ENCODE measurements at places on chromosomes 11 and 22.

GRCh38 chr11:89220684-89221339, 43.1 kb downstream of the TYR start:
- DNase-seq = no peak

DNA sequence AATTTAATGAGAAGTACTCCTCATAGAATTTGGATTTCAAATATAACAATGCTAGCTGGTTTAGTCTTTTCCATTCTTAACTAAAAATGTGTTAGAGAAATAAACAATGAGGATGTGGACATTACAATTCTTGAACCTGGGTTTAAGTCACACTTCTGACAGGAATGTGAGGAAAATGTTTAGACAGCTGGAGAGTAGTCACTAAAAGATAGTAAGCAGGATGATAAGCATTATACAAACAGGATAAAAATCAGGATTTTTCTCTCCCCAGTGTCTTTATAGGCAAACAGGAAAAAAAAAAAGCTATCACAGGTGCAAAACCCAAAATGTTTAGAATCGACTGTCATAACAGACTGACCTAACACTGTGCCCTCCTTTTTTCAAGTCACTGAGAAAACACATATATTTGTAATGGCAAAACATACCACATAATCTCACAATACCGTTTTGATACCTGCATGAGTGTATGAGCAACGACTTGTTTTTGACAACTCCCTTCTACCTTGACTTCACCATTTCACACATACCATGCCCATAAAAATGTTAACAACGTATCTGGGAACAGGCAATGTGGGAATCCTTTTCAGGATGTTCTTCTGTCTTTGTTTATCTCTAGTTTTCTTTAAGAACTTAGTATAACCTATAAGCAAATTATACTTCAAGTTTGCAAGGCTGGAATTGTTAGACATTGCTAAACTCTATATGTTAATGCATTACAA, 242.0 kb downstream of the SBF2 start:
- DNase-seq = no peak

GRCh38 chr11:113148076-113148475, 166.3 kb upstream of the TTC12 start:
- DNase-seq = no peak

GRCh38 chr11:4763096-4763495, 6.6 kb downstream of the OR51F1 start:
- DNase-seq = no peak

DNA sequence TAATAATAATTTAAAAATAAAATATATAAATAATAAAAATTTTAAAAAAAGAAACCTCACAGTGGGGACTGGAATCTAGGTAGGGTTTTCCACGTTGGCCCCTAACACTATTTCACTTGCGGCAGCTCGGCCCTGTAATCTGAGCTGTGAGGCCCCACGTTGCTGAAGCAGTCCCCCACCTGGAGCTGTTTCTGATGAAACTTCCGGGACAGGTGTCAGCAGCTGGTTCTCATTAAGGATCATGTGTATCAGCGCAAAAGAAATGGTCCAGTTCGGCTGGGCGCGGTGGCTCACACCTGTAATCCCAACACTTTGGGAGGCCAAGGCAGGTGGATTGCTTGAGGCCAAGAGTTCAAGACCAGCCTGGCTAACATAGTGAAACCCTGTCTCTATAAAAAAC, 17.3 kb downstream of the RHOD start:
- DNase-seq = no peak

DNA sequence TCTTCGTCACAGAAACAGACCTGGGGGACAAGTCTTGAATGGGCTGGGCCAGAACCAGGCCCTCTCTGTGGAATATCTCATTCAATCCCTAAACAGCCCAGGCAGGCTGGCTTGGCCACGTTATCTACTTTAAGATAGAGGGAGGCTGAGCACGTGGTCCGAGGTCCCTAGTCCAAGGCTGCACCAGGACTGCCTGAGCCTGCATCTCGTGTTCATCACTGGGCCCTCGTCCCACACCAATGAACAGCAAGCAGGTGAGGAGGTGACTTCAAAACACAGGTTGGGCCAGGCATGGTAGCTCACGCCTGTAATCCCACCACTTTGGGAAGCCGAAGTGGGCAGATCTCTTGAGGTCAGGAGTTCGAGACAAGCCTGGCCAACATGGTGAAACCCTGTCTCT, 20.3 kb upstream of the FGF3 start:
- peak; percentile 16 for DNase-seq

- no peak for DNase-seq
Measured at GRCh38 chr11:2527621-2528291, 82.9 kb downstream of the KCNQ1 start.

GRCh38 chr11:6345366-6345765, 25.1 kb upstream of the CAVIN3 start:
- DNase-seq = no peak

- no peak for DNase-seq
Measured at GRCh38 chr22:44049486-44050231, 25.6 kb downstream of the PARVB start.

DNA sequence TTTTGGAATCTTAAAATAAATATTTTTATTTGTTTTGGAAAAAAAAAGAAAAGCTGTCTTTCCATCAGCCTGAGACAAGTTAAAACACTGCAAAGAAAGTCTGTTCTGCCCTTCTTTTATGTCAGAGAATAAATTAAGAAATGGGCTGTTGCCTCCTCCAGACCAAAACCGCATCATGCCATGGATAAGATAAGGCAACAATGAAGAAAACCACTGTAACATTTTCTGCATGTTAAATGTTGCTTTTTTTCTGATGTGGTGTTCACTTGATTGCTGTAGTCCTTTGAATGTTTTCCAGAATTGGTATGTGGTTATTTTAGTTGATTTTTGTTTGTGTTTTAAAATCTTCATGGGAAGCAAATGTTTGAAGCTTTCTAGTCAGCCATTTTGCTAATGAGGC, 319.2 kb upstream of the CNTN5 start:
- DNase-seq = no peak

- no peak for DNase-seq
Measured at GRCh38 chr22:43267332-43267980, 75.7 kb downstream of the SCUBE1 start.

DNA sequence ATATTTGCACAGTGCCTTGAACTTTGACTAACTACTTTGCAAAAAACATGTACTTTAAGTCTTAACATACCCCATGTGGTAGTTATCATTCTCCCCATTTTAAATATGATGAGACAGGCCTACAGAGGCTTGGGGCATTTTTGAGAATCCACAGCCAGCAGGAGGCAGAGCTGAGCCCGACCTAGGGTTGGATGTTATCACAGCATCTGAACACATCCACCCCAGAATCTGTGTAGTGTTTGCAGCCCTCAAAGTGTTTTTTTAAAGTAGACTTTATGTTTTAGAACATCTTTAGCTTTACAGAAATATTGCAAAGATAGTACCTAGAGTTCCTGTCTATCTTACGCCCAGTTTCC, 17.6 kb downstream of the OTOG start:
- DNase-seq = no peak

DNA sequence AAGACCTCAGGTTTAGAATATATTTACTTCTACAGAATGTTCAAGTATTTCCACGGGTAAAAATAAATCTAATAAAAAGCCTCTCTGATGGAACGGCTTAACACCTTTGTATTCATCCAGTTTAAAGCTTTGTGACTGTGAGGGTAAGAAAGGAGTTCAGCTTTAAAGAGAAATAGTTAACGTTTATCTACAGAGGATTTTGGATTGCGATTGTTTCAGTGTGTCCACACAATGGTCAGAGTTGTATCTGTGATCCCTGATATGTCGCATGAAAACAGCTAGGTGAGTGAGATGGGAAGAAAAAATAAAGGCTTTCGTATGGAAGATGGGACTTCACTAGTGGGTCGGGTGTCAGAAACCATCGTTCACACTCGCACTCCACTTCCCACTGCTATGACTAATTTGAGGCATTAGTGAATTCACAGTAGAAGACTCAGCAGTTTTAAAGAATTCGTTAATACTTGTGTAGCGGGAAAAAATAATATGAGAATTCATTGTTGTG, 1.6 kb downstream of the APLP2 start:
- no peak for DNase-seq

DNA sequence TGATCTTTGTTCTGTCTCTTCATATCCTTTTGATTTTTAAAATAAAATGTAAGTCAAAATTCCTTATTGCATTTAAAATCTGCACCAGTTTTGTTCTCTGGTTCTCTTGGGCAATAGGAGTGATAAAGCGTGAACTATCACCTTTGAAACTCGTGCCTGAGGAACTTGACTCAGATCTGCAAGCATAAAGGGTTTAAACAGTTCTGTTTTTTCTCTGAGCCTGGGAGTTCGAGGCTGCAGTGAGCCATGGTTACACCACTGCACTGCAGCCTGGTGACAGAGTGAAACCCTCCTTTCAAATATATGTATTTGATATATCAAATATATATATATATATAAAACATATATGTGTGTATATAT, 38.9 kb upstream of the CLMP start:
- DNase-seq = no peak

DNA sequence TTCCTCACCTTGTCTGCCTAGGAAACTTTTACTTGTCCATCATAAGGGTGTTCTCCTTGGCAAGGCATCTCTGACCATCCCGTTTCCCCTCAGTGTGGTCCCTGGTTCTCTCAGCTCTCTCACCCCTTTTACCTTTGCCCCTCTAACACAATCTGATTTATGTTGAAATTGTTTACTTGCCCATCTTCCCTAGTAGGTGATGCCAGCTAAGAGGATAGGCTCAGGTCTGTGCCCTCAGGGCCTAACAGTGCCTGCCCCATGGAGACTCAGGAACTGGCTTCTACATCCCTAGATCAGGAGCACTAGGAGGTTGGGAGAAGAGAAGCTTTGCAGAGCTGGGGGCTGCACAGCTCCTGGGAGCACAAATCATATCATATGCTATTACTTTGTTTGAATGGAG, 21.1 kb upstream of the ALG8 start:
- peak; percentile 71 for DNase-seq

- DNase-seq = no peak
Measured at GRCh38 chr11:125494031-125494360, 2.1 kb downstream of the FEZ1 start.

GRCh38 chr11:17498475-17498874, 21.8 kb upstream of the ABCC8 start:
- no peak for DNase-seq

- DNase-seq = no peak
Measured at GRCh38 chr22:36759481-36760159, 16.3 kb downstream of the IFT27 start.

DNA sequence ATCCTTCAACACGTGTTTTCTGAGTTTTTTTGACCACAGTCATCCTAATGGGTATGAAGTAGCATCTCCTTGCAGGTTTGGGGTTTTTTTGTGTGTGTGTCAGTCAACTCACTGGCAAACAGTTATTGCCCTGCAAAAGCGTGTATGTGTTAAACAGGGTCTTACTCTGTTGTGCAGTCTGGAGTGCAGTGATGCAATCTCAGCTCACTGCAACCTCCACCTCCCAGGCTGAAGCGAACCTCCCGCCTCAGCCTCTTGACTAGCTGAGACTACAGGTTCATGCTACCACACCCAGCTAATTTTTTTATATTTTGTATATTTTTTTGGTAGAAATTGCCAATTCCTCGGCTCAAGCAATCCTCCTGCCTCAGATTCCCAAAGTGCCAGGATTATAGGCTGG, 15.4 kb downstream of the CELSR1 start:
- DNase-seq = no peak

DNA sequence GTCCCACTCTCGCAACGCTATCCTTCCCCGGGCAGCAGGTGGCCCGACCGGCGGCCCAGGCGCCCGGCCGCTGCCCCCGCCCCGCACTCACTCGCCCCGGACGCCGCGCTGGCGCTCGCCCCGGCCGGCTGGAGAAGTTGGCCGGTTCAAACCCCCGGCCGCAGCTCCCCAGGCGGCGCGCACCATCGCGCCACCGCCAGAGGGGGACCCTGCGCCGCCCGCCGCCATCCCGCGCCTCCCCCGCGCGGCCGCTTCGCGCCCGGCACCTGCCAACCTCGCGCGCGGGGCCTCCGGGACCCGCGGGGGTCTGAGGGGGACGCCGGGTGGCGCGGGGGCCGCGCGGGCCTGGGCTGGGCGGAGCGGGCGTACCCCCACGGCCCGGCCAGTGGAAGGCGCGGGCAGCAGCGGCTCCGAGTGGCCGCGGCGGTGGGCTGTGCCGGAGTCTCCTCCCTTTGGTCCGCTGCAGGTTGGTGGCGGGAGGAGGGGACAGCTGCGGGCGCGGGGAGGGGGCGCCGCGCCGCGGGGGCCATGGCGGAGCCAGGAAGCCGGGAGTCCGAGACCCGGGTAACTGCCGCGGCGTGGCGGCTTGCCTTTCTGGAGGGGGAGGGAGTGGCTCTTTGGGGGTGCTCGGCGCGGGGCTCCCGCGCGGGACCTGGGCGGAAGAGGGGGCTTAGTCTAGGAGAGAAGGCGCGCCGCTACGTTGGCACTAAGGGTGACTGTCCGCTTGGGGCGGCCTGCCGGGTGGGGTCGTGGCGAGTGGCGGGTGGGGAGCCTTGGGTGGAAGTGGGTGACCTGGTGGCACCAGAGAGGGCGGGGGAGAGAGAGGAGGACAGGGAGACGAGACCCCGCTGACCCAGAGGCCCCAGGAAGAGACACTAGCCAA, at the start of the genes MPST and TST:
MPST (plus strand) TSS at position 434 of the 883 bp plus-strand sequence; CDS start at position 529, 95 bp downstream.
TST (minus strand) TSS at position 139 of the 883 bp plus-strand sequence. CDS start 715 bp downstream, outside the sequence.
- peak; percentile 85 for DNase-seq

DNA sequence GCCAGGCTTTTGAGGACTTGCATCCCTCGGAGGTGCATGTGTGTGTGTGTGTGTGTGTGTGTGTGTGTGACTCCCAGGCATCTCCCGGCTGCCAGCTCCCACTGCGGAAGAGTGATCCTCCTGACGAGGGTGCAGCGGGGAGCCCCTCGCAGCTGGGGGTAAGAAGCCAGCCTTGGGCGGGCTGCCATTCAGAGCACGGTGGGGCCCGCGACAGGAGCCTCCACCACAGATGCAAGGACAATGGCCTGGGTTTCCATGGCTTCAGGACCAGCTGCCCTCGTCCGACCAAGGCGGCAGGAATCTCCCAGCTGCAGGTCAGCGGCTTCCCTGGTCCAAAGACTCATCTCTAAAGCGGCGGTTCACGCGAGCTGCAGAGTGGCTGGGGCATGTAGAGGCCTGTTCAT, 908.5 kb downstream of the BRD1 start:
- DNase-seq = no peak

DNA sequence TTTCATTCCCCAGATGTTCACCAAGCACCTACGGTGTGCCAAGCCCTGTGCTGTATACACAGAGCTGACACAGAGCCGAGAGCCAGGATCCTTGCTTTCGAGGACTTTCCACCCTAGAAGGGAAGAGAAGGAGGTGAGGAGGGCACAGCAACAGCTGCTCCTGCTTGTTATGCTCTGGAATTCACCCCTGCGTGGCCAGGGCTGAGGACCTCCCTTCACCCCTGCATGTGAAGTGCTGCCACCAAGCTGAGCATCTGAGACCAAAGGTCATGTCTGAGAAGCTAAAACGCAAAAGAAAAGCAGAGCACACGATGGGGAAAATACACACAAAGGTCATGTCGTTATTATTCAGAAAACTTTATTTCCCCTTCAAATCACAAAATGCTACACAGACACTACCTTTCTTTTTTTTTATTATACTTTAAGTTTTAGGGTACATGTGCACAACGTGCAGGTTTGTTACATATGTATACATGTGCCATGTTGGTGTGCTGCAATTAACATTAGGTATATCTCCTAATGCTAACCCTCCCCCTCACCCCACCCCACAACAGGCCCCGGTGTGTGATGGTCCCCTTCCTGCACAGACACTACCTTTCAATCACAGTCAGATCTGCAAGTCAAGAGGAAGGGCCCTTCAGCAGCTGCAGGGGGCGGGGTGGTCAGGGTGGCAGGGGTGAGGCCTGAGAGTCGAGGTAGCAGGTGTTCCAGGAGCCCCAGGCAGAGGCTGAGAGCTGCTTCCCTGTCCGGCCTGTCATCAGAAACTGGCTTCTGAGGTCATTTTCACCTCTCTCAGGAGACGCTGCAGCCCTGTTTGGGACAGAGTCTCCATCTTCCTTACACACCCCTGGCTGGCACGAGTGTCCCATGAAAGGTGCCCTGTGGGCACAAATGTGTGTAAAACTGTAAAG, 40.1 kb upstream of the PRR5 start:
- DNase-seq = no peak
